ENCODE measurements at places on chromosomes 11 and 22. TPM values are rescaled to one million over a fixed set of nuclear protein-coding genes. Genes with fewer than 3 reads are reported as not detected.

DNA sequence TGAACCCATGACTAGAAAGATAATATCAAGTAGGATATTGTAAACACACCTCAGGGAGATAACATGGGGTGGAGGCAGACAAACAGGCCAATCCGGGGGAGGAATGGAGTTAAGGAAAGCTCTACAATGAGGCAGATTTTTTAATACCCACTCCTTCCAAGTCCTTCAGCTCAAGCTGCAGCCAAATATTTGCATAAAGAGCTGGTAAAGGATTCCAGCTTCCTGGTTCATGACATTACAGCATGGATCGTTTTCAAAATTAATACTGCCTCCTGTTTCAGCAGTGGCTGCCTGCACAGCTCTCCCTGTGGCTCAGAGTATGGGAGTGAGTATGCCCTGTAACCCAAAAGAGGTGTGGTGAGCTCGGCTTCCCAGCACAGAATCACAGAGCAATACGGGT lies 5.1 kb downstream of the POU2AF3 start:
- peaks cover 24% of the 10 kb centered on the region for H3K27me3 ChIP-seq
- DNase-seq: no peak
- no peaks in the 10 kb centered on the region for H3K36me3 ChIP-seq
- H3K4me3 ChIP-seq: no peak overlapping the region
- H3K27ac ChIP-seq: no peak overlapping the region
- peaks cover 10% of the 10 kb centered on the region for H3K4me1 ChIP-seq

GRCh38 chr11:79515781-79516180 lies 75.0 kb upstream of the TENM4 start:
- no peak overlapping the region for H3K27ac ChIP-seq
- no peak for DNase-seq
- H3K4me3 ChIP-seq: no peak overlapping the region
- H3K36me3 ChIP-seq: no peaks in the 10 kb centered on the region
- no peaks in the 10 kb centered on the region for H3K27me3 ChIP-seq

DNA sequence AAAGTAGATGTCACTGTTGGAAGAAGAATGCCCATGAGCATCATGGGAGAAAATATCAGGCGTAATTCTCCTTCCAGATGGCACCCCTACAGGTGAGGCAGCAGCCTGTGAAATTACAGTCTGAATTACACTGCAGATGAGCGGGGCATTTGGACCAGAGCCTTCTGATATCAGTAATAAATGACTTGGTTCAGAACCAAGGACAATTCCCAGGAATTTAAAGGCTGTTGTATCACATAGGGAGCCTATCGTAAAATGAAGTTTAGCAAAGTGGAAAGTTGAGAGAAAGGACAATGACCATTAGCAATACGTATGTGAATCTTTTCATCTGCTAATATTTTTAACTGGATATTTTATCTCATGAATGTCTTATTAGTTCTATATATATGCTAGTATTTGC lies 61.3 kb downstream of the PRMT3 start:
- H3K4me3 ChIP-seq: no peak overlapping the region
- DNase-seq: peak; percentile 17
- no peaks in the 10 kb centered on the region for H3K36me3 ChIP-seq
- H3K4me1 ChIP-seq: peaks cover 9% of the 10 kb centered on the region
- H3K27me3 ChIP-seq: no peaks in the 10 kb centered on the region
- H3K27ac ChIP-seq: no peak overlapping the region

DNA sequence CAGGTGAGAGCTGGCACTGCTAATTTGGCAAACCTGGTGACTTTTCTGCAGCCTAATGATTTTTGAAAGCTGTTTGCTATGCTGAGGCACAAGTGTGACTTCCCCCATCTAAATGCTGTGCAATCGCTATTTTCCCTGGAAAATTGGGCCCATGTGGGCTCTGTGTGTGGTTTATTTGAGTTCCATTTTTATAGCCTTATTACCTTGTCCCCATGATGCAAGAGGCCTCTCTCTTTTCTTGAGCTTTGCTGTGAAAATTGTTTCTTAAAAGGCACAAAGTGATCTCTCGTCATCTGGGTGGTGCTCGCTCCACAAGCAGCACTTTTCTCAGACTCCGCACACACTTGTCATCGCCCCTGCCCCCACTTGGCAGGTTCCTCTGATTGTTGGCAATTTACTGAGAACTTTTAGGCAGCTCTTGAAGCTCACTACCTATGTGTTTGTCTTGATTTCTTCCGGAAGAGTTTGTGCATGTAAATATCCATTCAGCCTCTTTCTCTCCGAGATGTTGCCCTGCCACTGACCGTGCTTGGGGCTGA lies 24.9 kb downstream of the BMAL1 start:
- no peak overlapping the region for H3K4me3 ChIP-seq
- no peaks in the 10 kb centered on the region for H3K36me3 ChIP-seq
- no peak overlapping the region for H3K27ac ChIP-seq
- no peak for DNase-seq
- H3K27me3 ChIP-seq: no peaks in the 10 kb centered on the region

GRCh38 chr11:1222491-1223345 lies at the start of gene MUC5B:
MUC5B (plus strand) TSS chr11:1223066; CDS start chr11:1223124, 58 bp downstream.
- no peaks in the 10 kb centered on the region for H3K27me3 ChIP-seq
- H3K4me1 ChIP-seq: no peaks in the 10 kb centered on the region
- H3K27ac ChIP-seq: no peak within 1 kb of the TSS
- DNase-seq: peak; percentile 0

DNA sequence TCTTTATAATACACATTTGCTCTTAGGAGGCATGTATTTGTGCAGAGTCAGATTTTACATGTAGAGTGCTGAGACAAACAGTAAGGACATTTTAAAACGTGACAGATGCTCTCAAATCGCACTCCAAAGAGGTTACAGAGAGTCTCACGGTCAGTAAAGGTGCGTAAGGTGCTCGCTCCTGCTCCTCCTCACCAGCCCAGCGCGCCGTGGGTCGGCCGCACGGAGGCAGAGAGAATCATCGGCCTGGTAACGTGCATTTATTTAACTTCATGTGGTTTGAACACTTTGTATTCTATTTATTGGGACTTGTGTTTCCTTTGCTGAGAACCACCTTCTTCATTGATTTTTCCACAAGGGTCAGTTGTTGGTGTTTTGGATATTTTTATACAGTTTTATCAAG lies 900.1 kb downstream of the BRD1 start:
- peaks cover 12% of the 10 kb centered on the region for H3K36me3 ChIP-seq
- H3K4me1 ChIP-seq: no peaks in the 10 kb centered on the region
- no peak for DNase-seq
- no peak overlapping the region for H3K27ac ChIP-seq
- no peak overlapping the region for H3K4me3 ChIP-seq

The PARVA gene
- total RNA-seq: 6.9 TPM

The IL18 gene
- total RNA-seq: 3.5 TPM

Measured in GM23338 (cell line).